Activated CD4-positive, alpha-beta T cell treated with anti-CD3 and anti-CD28 coated beads, Interleukin-2, amount 50 U/mL, for 4 hours (primary cell): ENCODE measurements at places on chromosomes 11 and 22.

DNA sequence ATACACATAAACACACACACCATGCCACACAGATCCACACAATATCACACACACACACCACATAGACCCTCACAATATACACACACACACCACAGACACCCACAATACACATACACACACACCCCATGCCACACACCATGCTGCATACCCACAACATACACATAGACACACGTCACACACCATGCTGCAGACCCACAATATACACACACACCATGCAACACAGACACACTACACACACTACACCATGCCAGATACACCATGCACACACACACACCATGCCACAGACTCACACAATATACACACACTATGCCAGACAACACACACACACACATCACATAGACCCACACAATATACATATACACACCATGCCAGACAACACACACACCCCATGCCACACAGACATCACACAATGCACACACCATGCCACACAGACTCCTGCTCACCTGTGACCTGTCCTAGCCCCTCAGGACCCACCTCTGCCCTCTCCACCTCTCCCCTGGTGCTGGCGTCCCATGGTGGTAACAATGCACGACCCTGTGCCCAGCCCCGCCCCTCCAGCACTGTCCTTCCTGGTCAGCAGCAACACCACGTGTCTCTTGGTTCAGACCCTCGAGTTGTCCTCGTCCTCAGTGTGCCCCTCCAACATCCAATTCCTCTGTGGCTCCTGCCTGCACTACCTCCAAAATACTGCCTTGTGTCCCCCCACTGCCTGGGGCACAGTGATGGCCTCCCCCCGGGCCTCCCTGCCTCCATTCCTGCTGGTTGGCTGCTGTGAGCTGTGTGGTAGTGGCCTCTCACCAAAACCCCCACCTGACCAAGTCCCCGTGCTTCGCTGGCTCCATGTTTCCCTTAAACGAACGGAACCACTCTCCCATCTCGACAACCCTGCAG is 23.7 kb upstream of the RFPL3 start:
- no peak for DNase-seq

DNA sequence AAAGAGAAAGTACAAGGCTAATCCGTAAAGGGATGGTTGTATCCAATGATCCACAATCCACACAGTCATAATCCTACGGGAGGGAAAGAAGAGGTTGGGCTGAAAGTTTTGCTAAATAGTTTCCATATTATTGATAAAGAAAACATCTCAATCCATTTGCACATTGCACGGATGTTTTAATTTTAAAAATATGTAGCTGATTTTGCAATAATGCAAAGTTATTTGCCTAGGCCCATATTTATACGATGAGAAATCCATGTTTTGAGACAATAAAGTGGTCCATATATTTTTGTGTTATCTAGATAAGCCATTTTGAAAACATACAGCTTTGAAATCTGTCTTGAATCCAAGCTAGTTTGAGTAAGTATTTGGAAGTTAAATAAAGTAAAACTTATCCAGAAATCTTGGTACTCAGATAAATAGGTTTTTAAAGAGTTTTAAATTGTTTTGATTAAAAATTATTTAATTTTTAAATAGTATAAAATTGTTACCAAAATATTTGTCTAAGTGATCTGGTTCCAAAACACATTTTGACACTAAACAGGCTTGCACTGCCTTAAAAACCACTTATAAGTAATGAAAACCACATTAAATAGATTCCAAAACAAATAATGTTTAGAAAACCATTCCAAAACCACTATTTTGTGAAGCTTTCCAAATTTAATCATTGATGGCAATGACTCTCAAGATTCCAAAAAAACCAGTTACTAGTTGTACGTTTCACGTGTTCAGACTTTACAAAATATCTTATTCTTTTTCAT is 38.2 kb upstream of the PAMR1 start:
- no peak for DNase-seq

DNA sequence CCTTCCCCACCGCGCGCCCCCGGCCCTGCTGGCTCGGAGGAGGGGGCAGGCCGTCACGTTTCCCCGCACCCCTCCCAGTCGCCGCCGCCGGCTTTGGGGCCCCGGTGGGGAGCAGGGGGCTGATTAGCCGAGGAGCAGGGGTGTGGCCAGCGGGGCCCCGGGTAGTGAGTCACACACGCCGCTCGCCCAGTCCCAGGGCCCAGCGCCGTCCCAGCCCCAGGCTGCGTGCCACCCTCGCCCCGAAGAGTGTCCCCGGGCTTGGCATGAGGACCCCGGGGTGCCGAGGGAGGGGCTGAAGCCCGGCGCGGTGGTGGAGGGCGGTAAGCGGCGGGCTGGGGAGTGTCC is 34.4 kb downstream of the PRDM11 start:
- DNase-seq, result peak; percentile 11

GRCh38 chr22:38133331-38133730 is 22.8 kb upstream of the BAIAP2L2 start:
- DNase-seq, result no peak

DNA sequence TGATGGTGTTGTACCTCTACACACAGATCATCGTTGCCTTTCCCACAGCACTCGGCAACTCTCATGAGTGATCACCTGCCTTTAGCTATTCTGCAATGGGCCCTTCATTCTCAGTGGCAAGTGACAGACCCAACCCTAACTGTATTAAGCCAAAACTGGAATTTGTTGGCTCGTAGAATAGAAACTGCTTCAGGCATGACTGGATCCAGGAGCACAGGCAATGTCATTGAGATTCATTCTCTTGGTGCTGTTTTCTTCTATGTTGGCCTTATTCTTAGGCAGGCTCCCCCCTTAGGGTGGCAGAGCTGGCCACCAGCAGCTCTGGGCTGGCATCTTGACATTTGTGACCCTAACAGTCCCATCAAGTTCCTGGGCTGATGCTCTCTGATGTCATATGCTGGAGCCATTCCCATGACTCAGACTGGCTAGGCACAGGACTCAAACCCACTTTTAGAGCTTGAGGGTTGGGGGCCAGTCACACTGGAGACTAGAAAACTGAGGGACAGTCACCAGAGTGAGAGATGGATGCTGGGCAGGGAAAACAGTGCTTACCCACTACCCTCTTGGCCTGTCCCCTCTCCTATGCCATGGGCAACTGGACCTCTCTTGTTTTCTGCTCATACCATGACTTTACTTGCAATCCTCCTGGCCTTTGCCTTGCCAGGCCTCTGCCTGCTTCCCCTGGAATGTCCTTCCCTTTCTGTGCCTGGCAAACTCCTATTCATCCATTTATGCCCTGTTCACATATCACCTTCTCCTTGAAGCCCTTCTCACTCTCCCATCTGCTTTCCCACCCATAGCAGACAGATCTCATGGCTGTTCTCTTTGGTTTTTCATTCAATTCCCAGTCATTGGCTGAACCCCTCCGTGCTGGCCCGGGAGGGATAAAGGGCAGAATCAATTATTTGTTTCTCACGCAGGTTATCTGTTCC is 7.1 kb upstream of the CDC42EP2 start:
- no peak for DNase-seq

- no peak for DNase-seq
These were observed 150.7 kb downstream of the PKNOX2 start for GRCh38 chr11:125315079-125315740.

DNA sequence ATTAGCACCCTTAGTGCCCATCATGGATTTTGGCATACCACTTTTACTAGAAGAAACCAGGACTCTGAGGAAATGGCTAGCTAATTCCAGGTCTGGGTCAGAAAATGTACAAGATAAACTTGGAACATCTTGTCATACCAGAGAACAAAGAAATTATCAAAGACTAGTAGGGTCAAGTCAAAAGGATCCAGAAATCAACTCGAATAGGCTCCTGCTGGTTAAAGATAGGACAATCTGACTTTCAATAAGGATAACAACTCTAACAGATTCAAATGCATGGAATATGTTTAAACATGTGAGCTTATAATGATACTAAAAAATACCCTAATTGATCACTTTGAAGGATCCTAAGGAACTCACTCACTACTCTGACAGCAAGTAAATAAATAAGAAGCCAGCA is 18.9 kb downstream of the GAB2 start:
- no peak for DNase-seq

GRCh38 chr11:128697645-128698174 is 3.8 kb downstream of the FLI1 start:
- no peak for DNase-seq

DNA sequence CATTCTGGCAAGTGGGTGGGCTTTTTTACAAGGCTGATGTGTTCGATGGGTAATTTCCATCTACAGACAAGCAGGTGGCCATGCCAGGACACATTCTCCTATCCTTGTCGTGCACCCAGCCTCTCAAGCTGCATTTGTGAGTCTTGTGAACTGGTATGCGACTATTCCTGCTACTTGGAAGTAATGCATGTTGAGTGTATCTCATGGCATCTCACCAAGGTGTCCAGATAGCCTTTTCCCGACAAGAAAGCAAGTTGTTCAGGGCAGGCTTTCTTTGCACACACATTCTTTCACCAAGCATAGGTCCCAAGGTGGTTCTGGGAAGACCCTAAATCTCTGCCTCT is 18.8 kb upstream of the SYT13 start:
- DNase-seq, result no peak

DNA sequence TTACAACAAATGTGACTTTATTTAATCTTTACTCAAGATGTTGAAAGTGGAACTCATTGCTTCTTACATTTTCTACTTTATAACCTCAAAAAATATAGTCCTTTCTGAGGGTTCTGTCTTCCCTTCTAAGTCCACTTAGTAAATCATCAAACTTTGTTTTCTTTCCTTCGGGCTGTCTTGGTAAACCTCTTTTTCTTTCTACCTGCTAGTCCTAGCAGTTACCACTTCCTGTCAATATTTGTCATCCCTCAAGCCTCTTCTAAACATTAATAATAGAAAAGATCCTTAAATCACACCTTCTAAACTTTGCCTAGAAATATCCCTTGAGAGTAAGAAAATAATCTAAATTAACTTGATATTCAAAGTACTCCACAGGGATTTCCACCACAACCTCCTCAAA is 580.4 kb downstream of the CNTN5 start:
- no peak for DNase-seq

DNA sequence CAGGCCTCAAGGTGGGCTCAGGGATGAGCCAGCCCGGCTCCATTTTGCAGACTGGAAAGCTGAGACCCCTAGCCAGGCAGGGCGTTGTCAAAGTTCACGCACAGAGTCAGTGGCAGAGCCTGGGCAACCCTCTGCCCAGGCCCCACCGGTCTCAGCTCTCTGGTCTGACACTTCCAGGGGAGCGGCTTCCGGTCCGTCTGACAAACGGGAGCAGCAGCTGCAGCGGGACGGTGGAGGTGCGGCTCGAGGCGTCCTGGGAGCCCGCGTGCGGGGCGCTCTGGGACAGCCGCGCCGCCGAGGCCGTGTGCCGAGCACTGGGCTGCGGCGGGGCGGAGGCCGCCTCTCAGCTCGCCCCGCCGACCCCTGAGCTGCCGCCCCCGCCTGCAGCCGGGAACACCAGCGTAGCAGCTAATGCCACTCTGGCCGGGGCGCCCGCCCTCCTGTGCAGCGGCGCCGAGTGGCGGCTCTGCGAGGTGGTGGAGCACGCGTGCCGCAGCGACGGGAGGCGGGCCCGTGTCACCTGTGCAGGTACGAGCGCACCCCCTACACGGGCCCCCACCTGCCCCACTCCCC is 36.0 kb downstream of the CD6 start:
- DNase-seq, result no peak

DNA sequence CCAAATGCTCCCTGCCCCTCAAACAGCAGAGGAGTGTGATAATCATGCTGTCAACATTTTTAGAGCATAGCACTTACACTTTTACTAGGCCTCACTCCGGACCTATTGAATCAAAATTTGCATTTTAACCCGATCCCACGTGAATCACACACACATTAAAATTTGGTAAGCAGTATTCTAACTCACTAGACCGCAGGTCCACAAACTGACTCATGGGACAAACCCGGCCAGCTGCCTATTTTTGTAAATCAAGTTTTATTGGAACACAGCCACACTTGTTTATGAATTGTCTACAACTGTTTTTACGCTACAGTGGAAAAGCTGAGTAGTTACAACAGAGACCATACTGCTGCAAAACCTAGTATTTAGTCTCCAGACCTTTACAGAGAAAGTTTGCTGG is 43.3 kb downstream of the SNX19 start:
- DNase-seq, result no peak

DNA sequence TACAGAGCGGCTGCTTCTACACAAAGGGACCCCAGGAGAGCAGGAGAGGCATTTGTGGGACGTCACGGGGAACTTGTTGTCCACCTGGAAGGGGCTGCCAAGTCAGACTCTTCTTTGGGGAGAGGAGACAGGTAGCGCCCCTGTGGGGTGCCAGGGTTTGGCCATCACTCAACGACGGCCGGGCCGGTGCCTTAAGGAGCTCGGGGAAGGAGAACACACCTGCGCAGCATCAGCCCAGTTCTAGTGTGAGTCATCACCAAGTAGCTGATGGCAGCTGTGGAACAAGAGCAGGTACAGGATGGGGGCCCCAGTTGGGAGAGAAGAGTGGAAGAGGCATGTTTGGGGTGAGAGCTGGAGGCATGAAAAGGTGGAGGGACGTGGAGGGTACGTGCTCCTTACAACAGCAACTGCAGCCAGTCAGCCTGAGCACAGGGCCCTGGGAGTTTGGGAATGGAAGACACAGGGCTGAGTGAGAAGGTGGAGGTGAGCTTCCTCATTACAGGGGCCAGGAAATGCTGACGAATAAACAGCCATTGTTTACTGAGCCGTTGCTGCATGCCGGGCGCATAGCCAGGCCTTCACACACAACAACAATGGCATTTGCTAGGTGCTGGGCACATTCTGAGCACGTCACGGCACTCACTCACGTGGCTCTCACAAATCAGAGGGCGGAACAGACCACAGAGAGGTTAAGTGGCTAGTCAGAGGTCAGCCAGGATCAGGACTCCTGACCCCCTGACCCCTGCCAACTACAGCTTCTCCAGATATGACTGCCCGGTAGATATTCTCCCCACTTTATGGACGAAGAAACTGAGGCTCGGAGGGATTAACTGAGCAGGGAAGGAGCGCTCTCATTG is 29.1 kb upstream of the TP53I11 start:
- no peak for DNase-seq

- no peak for DNase-seq
These were observed 12.1 kb downstream of the DUSP18 start for GRCh38 chr22:30655532-30655931.

- no peak for DNase-seq
These were observed 43.2 kb downstream of the SLCO2B1 start for GRCh38 chr11:75194147-75194546.

DNA sequence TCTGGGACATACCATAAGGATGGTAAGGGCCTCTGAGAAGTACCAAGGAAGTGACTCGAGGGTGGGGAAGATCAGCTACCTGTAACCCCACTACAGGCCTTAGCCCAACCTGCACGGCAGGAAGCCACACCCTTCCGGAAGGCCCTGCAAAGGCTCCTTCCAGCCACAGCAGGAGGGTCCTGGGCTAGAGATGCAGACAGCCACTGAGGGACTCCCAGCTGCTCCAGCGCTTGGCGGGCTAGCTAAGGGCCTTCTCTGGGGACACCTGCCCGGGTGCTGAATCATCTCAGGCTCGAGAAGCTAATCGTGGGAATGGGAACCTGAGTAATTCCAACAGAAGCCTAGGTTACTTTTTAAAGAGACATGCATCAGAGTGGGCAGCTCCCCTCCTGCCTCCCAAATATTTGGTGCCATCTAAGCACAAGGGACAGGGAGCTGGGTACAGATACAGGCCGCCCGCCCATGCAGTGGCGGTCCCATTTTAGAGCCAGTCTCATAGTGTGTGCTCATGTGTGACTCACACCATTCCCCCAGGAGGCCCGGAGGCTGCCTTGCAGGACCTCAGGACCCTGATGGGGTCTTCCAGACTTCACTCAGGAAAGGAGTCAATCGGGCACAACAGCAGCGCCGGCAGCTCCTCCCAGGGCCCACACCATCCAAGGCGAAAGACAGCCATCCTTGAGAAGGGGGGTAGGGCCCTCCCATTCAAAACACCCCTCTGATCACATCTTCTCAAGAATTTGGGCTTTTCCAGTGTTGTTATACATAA is 8.0 kb downstream of the MYH9 start:
- no peak for DNase-seq
